ENCODE measurements at places on chromosomes 6 and 20.
A peak's percentile ranks its signal among the peaks of the same experiment; 100 is the strongest.

DNA sequence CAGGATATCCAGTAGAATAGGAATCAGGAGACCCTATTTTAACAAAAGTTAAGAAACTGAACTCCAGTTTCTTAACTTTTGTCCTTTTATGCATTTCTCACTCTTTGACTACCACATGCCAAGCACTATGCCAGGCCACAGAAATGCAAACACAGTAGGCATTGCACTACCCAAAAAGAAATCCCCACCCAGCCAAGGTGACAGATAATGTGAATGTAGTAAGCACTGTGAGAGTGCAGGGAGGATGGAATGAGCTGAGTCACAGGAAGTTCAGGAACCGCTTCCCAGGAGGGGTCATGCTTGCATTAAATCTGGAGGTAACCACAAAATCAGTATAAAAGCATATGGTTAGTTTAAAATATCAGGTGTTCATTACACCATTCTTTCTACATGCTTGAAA lies 20.1 kb upstream of the FAM83C start:
- no peak for DNase-seq

DNA sequence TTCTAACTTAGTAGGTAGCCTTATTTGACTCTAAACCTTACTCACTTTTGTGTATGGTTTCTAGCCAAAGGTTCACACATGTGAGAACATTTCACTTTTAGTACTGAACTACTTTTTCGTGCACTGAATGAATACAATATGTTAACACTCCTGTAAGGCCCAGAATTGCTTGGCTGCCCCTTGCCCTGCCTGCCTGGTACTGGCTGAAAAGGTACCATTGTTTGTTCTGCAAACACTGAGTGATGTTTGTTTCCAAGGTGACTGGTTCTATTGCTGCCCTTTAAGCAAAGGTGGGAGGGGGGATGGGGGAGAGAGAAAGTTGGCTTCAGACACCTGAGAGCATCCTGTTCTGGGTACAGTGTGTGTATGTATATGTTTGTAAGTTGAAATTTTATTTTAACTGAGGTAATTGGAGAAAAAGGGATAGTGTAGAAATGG lies 31.2 kb downstream of the RREB1 start:
- DNase-seq, result no peak

DNA sequence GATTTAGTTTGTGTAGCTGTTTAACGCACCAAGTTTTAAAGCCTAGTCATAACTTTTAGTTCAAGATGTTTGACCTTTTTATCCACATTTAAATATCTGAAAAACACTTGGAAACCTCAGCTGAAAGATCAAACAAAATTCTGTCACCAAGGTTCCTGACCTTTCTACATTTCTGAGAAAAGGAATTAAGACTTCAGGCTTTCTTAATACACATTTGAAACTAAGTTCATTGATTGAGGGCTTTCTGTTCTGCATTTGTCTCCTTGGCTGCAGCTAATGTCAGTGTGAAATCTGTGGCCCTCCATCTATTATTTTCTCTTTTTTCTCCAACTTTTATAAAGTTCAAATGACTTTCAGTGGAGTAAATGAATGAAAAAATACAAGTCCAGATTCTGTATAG lies 22.7 kb upstream of the FBXL4 start:
- no peak for DNase-seq

DNA sequence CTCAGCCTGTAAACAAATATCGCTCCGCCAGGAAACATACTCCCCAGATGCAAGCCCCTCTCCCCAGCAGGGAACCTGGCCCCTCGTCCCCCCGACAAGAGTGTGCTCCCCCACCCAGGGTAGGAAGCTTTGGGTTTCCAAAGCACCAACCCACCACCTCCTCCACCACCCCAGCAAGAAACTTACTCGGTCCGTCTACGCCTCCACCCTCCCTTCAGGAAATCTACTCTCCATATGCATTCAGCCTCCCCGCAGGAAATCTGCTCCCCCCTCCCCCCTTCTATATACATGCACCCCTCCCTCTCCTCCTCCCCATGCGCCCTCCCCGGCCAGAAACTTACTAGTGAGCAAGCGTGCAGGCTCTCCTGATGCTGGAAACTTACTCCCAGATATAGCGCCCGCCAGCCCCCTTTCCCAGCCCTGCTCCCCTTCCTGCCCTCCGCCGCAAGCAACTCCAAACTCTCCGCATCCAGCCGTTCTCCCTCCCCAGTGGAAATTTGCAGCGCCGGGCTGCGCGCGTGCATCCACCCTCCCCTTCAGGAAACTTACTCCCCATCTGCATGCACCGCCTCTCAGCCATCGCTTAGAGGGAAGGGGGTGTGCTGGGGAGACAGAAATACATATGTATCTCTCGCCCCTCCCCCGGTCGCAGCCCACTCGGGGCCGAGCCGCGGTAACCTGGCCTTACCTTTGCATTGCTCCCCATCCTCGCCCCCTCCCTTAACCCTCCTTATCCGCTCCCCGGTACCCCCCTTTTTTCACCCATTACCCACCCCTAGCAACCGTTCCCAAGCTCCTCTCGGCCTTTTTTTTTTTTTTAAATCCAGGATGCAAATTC lies at the start of gene TRERF1:
Gene TRERF1, minus strand, starts transcription at position 594 of the 838 bp plus-strand sequence. CDS start 182,336 bp downstream, outside the sequence.
- DNase-seq, result peak; percentile 29

DNA sequence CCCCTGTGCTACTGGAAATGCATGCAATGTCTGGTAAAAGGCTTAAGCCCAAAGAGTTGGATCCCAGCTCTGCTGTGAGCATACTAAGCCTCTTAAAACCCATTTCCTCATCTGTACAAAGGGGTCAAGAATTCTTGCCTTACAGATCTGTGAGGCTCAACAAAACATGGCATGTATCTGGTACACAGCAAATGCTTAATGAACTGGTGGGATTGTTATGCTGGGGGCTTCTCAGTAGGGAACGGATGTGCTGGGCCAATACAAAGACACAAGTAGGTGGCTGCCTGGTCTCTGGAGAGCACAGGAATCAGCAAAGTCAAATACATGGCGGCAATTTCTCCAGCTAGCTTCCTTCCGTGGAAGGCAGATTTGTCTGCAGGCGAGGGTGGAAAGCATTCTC lies 62.3 kb downstream of the LAMP5 start:
- DNase-seq, result no peak

DNA sequence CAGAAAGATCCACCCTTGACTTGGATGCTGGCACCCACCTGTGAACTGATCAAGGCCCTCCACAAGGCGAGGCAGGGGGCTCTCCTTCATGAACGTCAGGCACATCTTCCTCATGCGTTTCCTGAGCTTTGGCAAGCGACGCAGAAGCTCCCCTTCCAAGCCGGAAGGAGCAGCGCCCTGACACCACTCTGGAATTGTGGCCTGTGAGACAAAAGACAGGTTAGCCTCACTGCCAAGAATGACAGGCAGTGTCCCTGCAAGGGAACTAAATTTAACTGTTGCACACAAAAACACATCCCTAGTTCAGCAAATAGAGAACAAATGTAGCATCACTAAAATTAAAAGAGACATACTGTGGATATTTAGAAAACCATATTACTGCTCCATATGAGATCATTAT lies 42.0 kb upstream of the LYRM2 start:
- no peak for DNase-seq

DNA sequence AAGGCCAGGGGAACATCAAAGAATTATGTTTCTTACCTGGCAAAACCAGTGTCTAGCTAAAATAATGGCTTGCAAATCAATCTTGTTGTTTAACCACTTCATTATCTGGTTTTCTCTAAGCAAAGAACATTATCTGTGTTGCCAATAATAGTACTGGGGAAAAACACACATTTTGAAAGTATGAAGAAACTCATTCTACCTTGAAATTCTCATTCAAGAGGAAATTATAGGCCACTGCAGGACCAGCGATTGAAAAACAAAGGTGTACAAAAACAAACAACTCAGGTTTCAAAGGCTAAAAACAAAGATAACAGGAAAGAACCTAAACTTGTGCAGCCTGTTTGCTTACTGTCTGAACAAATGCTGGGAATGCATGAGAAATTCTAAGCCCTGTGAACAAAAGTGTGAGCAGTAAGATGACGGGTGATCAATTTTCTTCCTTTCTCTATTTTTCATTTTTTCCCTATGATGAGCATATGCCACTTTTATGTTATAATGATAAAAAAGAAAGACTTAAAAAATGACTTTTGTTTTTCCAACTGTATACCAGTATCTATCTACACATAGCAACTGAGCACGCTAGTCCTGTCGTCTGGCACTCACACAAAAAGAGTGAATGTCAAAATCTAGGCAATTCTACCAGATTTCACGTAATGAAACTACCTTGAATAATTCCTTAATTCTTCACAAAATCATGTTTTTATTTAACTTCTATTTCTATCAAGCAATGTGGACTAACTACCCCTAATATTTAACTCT lies 117.9 kb downstream of the SGK1 start:
- no peak for DNase-seq

- DNase-seq, result no peak
Observed at GRCh38 chr6:33850869-33851541, 47.2 kb upstream of the MLN start.

- no peak for DNase-seq
Observed at GRCh38 chr6:26362093-26362835, 2.7 kb upstream of the BTN3A2 start.

DNA sequence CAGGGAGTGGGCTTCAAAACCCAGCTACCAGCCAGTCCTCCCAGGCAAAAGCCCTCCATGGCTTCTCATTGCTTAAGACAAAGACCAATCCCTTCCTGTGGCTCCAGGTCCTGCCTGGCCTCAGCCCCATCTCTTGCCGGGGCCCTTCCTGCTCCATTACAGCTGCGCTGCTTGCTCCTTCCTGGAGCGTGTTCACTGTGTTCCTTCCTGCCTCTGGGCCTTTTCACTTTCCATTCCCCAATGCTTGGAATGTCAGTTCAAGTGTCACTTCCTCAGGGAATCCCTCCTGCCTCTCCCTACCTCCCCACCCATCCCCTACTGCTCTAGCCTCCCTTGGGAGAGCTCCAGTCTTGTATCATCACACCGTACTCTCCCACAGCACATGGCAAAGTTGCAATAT lies 11.1 kb upstream of the ITPR3 start:
- no peak for DNase-seq

- no peak for DNase-seq
Observed at GRCh38 chr20:21801193-21801592, 95.7 kb downstream of the PAX1 start.
